Right atrium auricular region (tissue), 2 donors: ENCODE measurements at places on chromosomes 2 and 18.

DNA sequence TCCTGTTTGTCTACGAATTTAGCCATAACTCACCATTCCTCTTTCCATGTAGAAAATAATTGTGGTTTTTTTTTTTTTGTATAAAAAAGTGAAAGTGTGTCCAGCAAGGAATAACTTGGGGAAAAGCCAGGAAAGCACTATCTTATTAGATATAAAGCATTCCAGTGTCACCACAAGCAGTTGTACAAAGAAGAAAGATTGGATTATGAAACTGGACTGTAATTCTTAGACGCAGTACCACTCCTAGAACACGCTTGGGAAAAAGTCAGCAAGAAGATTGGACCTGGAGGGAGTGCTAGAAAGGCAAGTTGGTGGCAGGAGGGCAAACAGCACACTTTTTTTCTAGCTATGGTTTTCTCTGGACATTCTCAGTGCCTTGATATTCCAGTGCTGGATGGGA lies 186.7 kb downstream of the PARD3B start:
- no peak for DNase-seq

DNA sequence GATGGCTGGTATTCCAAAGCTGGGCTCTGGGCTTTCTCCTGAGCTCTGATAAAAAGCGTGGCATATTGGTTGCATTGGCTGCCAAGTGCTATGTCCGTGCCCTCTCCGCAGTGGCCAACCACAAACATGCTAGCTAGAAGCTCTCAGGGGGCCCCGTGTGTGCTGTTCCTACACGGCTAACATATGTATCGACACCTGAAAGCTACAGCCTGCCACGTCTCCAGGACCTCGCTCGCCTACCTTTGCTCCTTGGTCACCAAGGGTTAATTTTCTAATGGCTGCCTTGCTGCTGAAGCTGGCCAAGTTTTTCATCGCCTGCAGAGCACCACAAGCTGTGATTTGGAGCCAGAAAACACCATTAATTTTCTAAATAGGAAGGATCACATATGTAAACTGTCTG lies 888.4 kb downstream of the BCL11A start:
- DNase-seq, result no peak

GRCh38 chr18:58882686-58883085 lies 18.0 kb downstream of the ZNF532 start:
- DNase-seq, result no peak

GRCh38 chr18:79484661-79485621 lies 89.2 kb downstream of the NFATC1 start:
- DNase-seq, result peak; percentile 70

DNA sequence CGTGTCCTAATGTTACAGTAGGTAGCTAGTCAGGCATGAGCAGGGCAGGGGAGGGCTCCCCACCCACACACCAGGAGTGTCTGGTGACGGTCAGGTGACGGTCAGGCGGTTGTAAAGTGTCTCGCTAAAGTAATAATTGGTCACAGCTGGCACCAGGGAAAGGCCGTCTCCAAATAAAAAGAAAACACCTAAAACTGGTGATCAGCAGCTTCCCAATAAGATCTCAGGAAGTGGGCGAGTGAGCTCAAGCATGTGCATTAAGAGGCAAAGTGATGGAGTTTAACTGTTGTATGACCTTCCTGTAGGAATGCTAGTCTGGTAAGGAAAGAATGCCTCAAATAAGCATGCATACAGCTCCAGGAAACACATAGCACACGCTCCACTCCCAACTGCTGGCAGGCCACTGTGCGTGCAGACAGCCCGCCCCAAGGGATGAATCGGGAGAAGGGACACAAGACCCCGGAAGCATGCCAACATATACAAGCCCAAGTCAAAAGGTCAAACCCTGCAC lies 177.1 kb downstream of the RNF144A start:
- no peak for DNase-seq

DNA sequence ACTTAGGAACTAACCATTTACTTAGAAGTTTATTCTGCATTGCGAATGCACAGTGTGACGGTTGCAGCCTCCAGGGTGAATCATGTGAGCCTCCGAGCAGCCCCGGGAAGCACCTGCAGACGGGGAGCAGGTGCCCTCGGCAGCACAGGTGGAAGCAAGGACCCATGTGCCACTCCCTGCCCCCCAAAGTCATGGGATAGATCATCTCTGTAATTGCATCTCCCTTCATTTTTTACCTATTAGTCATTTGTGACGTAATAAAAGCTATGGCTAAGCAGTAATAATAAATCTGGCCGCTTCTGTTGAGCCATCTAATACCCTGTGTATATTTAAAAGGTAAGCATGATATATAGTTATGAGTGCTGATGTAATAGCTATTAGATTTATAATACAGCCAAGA lies 97.2 kb downstream of the PTGR3 start:
- no peak for DNase-seq

GRCh38 chr2:12325806-12326205 lies 390.9 kb upstream of the TRIB2 start:
- DNase-seq, result no peak

GRCh38 chr2:160207804-160208654 lies 8.0 kb upstream of the ITGB6 start:
- peak; percentile 78 for DNase-seq

- DNase-seq, result no peak
Observed at GRCh38 chr2:205270689-205271088, 411.6 kb upstream of the NRP2 start.

GRCh38 chr2:134950886-134951285 lies 32.3 kb downstream of the CCNT2 start:
- DNase-seq, result no peak
